Right atrium auricular region (tissue), 2 donors: ENCODE measurements at places on chromosomes 4 and X. TPM values are rescaled to one million over a fixed set of nuclear protein-coding genes. Genes with fewer than 3 reads are reported as not detected.

GRCh38 chrX:57977992-57978391 lies 67.7 kb upstream of the ZXDA start:
- DNase-seq, result no peak

DNA sequence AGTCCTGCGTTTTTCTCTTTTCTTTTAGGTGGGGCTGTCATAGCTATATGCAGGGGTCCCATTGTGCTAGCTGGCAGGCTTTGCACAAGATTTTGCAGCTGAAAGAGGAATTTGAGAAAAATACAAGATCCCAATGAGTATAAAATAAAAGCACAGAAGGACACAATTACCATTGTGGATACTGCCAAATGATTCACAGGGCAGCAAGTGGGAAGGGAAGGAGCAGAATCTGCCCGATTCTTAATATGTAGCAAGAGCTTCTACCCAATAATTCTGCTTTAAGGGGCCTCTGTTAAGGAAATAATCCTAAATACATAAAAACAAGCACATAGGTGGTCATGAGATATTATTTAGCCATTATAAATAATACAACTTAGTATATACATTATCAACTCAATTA lies 25.9 kb upstream of the ING2 start:
- no peak for DNase-seq

- DNase-seq, result no peak
Measured at GRCh38 chr4:159190651-159191050, 87.8 kb downstream of the RAPGEF2 start.

- DNase-seq, result no peak
Measured at GRCh38 chrX:154348114-154348531, 26.3 kb downstream of the FLNA start.

DNA sequence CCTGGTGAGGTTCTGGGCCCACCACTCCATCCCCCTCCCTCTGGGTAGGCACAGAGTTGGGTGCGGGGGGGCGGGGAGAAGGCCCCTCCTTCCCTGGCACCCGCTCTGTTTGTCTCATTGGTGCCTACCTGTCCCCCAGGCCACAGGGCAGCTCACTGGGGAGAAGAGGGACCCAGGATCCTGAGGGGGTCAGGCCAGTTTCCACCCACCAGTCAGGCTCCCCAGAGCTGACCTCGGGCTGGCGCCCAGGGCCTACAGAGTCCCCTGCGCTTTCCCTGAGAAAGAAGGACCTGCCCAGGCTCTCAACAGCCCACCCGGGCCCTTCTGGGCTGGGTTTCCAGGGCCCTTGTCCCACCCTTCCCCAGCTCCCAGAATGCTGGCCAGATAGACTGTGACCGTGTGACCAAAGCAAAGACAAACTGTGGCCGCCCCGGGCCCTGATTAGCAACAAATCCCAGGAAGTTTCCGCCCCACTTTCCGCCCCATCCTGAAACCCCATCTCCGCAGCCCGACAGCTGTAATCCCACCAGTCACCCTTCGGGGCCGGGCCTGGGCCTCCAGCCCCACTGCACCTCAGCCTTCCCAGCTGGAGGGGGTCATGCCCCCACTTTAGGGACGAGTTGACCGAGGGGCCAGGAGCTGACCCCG lies 33.8 kb upstream of the FGFR3 start:
- no peak for DNase-seq

The PKD2 gene
- 32.7 TPM for total RNA-seq

The MFAP3L gene
- 7.7 TPM for total RNA-seq

GRCh38 chr4:53778155-53778554 lies 186.9 kb upstream of the LNX1 start:
- no peak for DNase-seq

The SATL1 gene
- 0.16 TPM for total RNA-seq

The GLRA2 gene
- total RNA-seq, result not detected

- no peak for DNase-seq
Measured at GRCh38 chr4:125705681-125706080, 390.9 kb downstream of the FAT4 start.

The RBM47 gene
- total RNA-seq, result 4.4 TPM

- no peak for DNase-seq
Measured at GRCh38 chr4:68372588-68372987, 22.7 kb upstream of the YTHDC1 start.

The IL1RAPL1 gene
- 3.0 TPM for total RNA-seq

- no peak for DNase-seq
Measured at GRCh38 chr4:158998624-158999023, 104.3 kb upstream of the RAPGEF2 start.

DNA sequence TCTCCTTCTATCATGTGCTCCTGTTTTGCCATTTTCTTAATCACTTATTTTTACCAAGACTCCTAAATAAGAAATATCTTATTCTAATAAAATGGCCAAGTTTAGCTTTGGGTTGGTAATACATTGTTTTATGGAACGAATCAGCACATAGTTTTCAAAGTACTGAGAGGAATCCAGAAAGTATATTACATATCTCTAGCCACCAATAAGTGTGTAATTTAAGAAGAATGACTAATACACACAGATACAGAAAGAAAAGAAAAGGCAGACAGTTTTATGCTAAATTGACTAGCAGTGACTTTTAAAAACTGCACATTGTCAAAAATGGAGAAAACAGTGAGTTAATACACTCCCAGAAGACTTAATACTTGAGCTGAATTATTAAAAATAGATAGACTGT lies 167.0 kb upstream of the IL15 start:
- no peak for DNase-seq

The MAB21L2 gene
- total RNA-seq, result 7.3 TPM

The IL2 gene
- total RNA-seq, result not detected

GRCh38 chrX:39900777-39901170 lies 197.0 kb downstream of the BCOR start:
- no peak for DNase-seq

The NXF2B gene
- total RNA-seq, result not detected

- no peak for DNase-seq
Measured at GRCh38 chr4:56786955-56787354, 34.5 kb downstream of the SPINK2 start.

DNA sequence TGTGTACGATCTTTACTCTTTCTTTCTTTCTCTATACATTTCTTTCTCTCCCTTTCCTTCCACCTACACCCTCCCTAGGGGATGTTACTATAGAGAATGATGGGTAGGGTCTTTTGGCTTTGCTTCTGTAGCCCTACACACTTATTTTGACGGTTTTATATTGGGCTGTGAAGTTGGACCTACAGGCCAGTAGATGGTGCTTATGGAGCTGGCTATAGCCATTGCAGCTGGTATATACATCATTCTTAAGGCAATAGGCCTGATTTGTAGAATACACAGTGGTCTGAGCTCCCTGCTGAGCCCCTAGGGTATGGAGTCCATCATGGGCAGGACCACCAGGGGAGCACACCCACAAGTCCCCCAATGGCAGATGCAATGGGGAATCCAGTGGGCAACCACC lies 1869.7 kb downstream of the STIM2 start:
- no peak for DNase-seq

DNA sequence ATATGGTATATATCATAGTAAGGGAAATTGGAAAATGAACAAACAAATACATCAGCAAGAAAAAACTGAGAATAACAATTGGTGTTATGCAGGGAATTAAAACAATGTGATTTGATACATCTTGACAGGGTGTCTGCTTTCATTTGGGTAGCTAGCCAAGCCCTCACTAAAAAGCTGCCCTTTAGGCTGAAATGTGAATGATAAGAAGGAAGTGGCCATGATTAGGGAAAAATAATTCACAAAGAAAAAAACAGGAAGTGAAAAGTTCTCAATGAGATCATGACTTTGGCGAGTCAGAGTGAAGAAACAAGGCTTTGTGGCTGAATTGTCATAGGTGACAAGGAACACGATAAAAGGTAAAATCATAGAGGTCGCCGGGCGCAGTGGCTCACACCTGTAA lies 675.8 kb upstream of the SLIT2 start:
- DNase-seq, result no peak

The SPANXA1 gene
- total RNA-seq, result not detected
